ENCODE measurements at places on chromosomes 2 and 18. TPM values are rescaled to one million over a fixed set of nuclear protein-coding genes. Genes with fewer than 3 reads are reported as not detected.

DNA sequence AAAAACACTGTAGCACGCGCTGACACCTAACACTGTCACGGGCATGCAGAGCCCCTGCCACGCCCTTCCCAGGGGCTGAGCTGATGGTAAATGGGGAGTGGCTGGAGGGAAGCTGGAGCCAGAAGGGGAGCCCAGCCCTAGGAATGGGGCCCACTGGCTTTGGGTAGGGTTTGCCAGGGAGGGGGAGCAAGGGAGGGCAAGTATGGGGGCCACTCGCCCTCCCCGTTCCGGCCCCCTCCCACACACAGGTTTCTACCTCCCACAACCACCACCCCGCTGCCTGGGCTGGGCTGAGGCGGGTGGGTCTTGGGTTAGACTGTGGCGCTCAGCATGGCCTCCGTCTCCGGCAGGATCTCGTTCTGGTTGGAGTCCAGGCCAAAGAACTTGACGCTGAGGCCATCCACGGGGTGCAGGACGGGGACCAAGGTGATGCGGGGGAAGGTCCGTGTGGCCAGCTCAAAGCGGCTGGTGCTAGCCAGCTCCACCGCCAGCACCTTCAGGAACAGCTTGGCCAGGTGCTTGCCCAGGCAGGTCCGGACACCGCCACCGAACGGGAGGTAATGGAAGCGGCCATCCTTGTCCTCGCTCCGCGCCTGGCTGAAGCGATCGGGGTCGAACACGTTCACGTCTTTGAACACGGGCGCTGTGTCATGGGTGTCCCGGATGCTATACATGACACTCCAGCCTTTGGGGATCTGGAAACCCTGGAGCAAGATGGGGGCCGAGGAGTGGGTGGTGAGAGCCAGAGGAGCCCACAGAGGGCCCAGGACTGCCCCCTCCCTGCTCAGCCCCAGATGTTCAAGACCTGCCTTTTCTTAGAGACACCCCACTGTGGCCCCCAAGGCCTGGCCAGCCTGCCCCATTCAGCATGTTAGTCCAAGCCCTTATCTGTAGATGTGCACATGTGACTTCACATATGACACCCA lies 15.5 kb downstream of the CYP26B1 start:
- H3K4me1 ChIP-seq: no peaks in the 10 kb centered on the region
- peak; percentile 70 for DNase-seq
- H3K4me3 ChIP-seq: no peak overlapping the region

- no peak overlapping the region for H3K4me3 ChIP-seq
- H3K27ac ChIP-seq: no peak overlapping the region
- no peaks in the 10 kb centered on the region for H3K4me1 ChIP-seq
- DNase-seq: no peak
- no peaks in the 10 kb centered on the region for H3K27me3 ChIP-seq
Observed at GRCh38 chr2:151102226-151102625, 159.4 kb downstream of the RBM43 start.

- no peaks in the 10 kb centered on the region for H3K4me1 ChIP-seq
- no peaks in the 10 kb centered on the region for H3K27me3 ChIP-seq
- no peak for DNase-seq
Observed at GRCh38 chr2:159941729-159942128, 120.7 kb downstream of the PLA2R1 start.

DNA sequence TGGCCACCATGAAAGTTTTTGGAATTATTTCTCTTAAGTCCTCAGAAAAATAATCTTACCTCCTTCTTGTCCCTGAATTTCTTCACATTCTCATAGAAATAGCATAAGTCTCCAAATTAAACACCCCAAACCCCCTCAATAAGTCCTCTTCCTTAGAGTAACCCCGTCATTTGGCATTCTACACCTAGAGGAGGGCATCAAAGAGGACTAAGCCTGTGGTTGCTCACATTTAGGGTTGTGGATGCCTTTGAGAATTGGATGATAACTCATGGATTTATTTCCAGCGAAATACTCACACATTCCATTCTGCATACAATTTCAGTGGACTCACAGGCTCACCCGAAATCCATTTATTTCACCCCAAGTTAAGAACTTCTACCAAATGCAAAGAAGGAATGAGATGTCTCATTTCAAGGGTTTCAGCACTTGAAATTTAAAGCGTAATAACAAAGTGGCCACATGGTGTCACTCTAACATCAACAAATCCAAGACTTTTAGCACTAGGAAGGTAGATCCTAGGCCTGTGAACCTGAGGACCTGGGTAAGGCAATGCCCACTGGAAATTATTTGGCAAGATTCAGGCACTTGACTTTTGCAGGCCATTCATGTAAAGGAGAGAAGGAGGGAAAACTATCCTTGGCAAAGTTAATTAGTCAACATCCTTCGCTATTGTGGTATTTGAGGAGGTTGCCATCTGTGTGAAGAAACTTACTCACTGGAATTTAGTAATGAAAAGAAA lies 24.6 kb downstream of the DYTN start:
- H3K4me3 ChIP-seq: no peak overlapping the region
- no peaks in the 10 kb centered on the region for H3K27me3 ChIP-seq
- H3K4me1 ChIP-seq: no peaks in the 10 kb centered on the region

- DNase-seq: no peak
- H3K36me3 ChIP-seq: no peaks in the 10 kb centered on the region
- H3K4me1 ChIP-seq: no peaks in the 10 kb centered on the region
- H3K27ac ChIP-seq: no peak overlapping the region
Observed at GRCh38 chr2:223751012-223751411, 86.4 kb downstream of the AP1S3 start.

DNA sequence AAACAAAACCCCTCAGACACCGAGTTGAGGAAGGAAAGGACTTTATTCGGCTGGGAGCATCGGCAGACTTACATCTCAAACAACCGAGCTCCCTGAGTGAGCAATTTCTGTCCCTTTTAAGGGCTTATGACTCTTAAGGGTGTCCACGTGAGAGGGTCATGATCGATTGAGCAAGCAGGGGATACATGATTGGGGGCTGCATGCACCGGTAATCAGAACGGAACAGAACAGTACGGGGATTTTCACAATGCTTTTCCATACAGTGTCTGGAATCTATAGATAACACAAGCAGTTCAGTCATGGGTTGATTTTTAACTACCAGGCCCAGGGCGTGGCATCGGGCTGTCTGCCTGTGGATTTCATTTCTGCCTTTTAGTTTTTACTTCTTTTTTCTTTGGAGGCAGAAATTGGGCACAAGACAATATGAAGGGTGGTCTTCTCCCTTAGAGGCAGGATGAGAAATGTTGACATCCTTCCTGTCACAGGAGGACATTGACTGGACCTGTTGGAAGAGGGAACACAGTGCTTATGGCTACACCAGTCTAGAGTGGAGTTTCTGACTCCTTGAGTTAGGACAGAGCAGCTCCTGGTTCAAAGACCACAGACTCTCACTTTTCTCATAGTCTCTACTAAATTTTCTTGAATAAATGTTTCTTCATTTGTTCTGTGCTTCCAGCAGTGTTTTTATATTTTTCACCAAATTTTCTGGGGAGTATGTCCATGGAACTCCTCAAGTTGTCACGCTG lies 35.8 kb downstream of the SPOPL start:
- H3K4me3 ChIP-seq: no peak overlapping the region
- no peaks in the 10 kb centered on the region for H3K27me3 ChIP-seq
- no peak overlapping the region for H3K27ac ChIP-seq
- DNase-seq: no peak
- no peaks in the 10 kb centered on the region for H3K36me3 ChIP-seq
- H3K4me1 ChIP-seq: no peaks in the 10 kb centered on the region

- no peaks in the 10 kb centered on the region for H3K4me1 ChIP-seq
- peak; percentile 96 for DNase-seq
- H3K27ac ChIP-seq: no peak overlapping the region
- H3K36me3 ChIP-seq: no peaks in the 10 kb centered on the region
- peak overlapping the region; percentile 73 for H3K4me3 ChIP-seq
Observed at GRCh38 chr2:60550178-60550983, 3.1 kb downstream of the BCL11A start.

DNA sequence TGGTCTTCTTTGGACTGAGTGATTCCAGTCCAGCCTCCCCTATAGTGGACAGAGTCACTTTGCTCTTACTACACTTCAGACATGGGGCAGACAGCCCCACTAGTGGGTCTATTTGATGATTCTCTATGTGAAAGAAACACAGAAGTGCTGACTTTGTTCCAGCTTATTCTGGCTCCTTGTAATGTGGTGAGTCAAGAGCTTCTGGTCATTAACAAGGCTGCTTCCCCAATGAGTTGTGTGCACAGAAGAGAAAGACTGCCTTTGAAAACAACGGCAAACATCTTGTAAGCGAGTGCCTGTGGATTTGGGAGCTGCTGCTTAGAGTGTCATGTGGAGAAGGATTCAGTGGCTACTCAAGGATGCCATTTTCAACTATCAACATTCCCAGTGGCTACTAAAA lies 39.1 kb downstream of the RMC1 start:
- no peak for DNase-seq
- no peaks in the 10 kb centered on the region for H3K27me3 ChIP-seq
- no peak overlapping the region for H3K27ac ChIP-seq
- H3K36me3 ChIP-seq: peaks cover 6% of the 10 kb centered on the region
- H3K4me3 ChIP-seq: no peak overlapping the region

- H3K4me3 ChIP-seq: peak overlapping the region; percentile 67
- H3K27ac ChIP-seq: peak overlapping the region; percentile 55
- DNase-seq: peak; percentile 71
- H3K4me1 ChIP-seq: peaks cover 6% of the 10 kb centered on the region
Observed at GRCh38 chr18:23137788-23138216, 2.5 kb downstream of the CABLES1 start.

GRCh38 chr18:76363436-76364120 lies 131.5 kb downstream of the ZNF516 start:
- no peaks in the 10 kb centered on the region for H3K4me1 ChIP-seq
- no peak overlapping the region for H3K4me3 ChIP-seq
- peaks cover 13% of the 10 kb centered on the region for H3K36me3 ChIP-seq
- no peak overlapping the region for H3K27ac ChIP-seq
- no peaks in the 10 kb centered on the region for H3K27me3 ChIP-seq

- no peaks in the 10 kb centered on the region for H3K27me3 ChIP-seq
- H3K36me3 ChIP-seq: no peaks in the 10 kb centered on the region
- H3K27ac ChIP-seq: no peak overlapping the region
- no peaks in the 10 kb centered on the region for H3K4me1 ChIP-seq
Observed at GRCh38 chr2:120203251-120204021, 19.8 kb downstream of the TMEM185B start.

Gene LBX2
- 2.5 TPM for total RNA-seq

Gene KCNJ3
- total RNA-seq: 3.6 TPM

Gene RPRM
- total RNA-seq: 0.16 TPM

Gene PLGLB1
- 4.1 TPM for total RNA-seq
